ENCODE measurements at places on chromosomes 3 and 15. TPM values are rescaled to one million over a fixed set of nuclear protein-coding genes. Genes with fewer than 3 reads are reported as not detected.

Gene SIDT1
- 1.5 TPM for total RNA-seq

Gene PEAK1
- 10.5 TPM for total RNA-seq

Gene CA12
- total RNA-seq: 138 TPM

Gene SERPINI1
- 1.3 TPM for total RNA-seq

Gene SPINK8
- 1.6 TPM for total RNA-seq

Gene SLC7A14
- total RNA-seq: not detected

Gene FOXL2
- total RNA-seq: not detected

Gene GRAMD1C
- total RNA-seq: 5.0 TPM

Gene LMAN1L
- total RNA-seq: not detected

Gene LRRC31
- total RNA-seq: not detected

Gene CCDC12
- 50.2 TPM for total RNA-seq

Gene RPP14
- total RNA-seq: 12.8 TPM

Gene CPN2
- total RNA-seq: not detected

Gene CRTC3
- total RNA-seq: 13.0 TPM

Gene SCAMP5
- total RNA-seq: 0.84 TPM

Gene NANOGP8
- total RNA-seq: 0.44 TPM

Gene DUSP7
- total RNA-seq: 62.6 TPM

Gene ANKRD63
- not detected for total RNA-seq

Gene DGKG
- 0.40 TPM for total RNA-seq

Gene SLC12A1
- not detected for total RNA-seq

Gene TMEM207
- not detected for total RNA-seq

Gene PLA2G4B
- total RNA-seq: 23.6 TPM

Gene MNS1
- 2.4 TPM for total RNA-seq

Gene PLSCR4
- total RNA-seq: 8.8 TPM

Gene PPP1R14D
- not detected for total RNA-seq

Gene GOLGA6D
- not detected for total RNA-seq

Gene IMPG2
- total RNA-seq: 0.08 TPM

Gene KIF23
- total RNA-seq: 16.0 TPM

Gene SV2B
- total RNA-seq: 0.28 TPM

Gene ACOX2
- total RNA-seq: 14.3 TPM

Gene GHSR
- not detected for total RNA-seq

Gene WDR93
- not detected for total RNA-seq

Gene OSTN
- not detected for total RNA-seq

Gene UROC1
- total RNA-seq: not detected
